ENCODE measurements at places on chromosomes 11 and 22.

DNA sequence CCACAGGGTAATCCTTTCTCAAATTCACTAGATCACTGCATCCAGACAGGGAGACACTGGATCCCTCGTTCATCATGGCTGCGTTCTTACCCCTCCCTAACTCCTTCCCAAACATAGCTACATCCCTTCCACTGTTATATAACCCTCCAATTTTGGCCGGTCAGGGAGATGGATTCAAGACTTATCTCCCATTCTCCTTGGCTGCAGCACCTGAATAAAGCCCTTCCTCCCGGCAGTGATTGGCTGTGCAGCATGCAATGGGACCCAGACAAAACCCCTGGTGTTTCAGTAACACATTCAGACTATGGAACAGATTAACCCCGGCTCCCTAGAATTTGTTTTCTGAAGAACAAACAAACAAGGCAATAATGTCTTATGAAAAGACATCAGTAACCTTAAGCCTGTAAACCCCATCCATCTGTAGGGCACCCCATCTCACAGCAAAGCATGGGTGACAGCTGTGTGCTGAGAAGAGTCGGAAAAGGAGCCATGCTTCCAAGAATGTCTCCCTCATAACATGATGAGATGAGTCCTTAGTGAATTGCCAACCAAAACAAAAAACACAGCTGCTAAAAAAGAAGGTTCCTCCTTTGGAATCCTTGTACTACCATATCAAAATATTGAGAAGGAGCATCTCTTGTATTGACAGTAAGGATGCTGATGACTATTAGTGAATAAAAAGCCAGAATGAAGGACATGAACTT lies 5.0 kb downstream of the MIF start:
- no peak for DNase-seq

- no peak for DNase-seq
Measured at GRCh38 chr11:69904161-69904973, 85.2 kb upstream of the FGF3 start.

- peak; percentile 26 for DNase-seq
Measured at GRCh38 chr22:19844377-19845053, 10.2 kb downstream of the GNB1L start.

DNA sequence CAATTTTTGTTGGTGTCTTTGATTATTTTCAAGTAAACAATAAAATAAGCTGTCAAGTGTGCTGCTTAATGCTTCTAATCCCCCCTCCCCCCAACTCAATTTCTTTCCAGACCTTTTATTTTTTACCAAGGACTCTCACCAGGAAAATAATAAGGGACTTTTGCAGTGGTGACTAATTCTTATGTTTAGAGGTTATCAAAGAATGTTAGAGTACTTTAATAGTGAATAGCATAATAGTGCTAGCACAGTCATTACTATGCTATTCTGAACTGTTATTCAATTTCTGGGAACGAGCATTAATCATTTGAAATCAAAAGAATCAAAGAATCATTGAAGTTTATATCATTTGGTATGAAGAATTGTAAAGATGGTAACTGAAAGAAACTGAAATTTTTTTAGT lies 251.4 kb downstream of the DDX10 start:
- DNase-seq: no peak

- DNase-seq: no peak
Measured at GRCh38 chr22:45642986-45643385, 28.6 kb upstream of the ATXN10 start.

- DNase-seq: no peak
Measured at GRCh38 chr11:132982772-132983640, 549.3 kb downstream of the OPCML start.

- no peak for DNase-seq
Measured at GRCh38 chr11:10844796-10845195, 13.1 kb downstream of the ZBED5 start.

GRCh38 chr11:9804419-9804902 lies 140.6 kb downstream of the SWAP70 start:
- DNase-seq: no peak

DNA sequence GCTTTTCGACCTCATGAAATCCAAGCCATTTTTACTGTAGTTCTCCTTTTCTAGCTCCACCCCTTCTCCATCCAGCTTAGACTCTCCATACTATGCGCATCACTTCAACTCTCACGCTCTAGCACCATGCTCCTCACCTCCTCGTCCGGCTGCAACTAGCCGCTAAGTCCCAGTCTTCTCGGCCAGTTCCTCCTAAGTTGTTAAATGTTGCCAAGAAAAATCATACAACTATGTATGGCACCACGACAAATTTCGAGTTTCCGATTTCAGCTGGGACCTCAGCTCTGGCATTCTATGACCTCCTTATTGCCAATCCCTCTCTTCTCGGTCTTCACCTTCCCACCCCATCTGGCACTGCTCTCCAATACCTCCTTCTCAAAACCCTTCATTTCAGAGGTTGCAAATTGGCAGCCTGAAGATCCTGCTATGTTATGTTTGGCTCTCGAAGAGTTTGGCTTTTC lies 1.0 kb downstream of the ZNF70 start:
- no peak for DNase-seq

DNA sequence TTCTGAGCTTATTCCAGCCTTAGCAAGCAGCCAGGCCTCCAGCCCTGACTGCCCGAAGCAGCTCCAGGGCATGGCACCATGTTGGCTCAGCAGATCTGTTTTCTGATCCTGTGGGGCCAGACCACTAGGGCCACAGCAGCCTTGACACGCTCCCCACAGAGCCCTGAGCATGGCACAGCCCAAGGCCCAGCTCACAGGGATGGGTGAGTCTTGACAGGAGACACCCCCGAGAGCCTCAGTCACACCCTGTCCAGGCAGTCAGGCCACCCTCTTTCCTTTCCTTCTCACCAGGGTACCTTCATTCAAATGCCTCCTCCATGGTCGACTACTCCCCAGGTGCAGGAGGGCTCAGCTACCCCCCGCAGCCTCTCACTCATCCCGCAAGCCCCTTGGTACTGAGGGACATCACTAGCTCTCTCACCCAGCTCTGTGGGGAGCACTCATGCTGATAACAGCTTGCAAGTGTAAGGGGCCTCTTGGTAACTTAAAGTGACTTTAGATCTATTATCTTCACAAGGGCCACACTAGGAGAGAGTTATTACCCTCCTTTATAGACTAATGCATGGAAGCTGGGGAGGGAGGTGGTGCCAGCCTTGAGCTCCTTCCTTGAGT lies 3.9 kb upstream of the CDC42BPG start:
- no peak for DNase-seq

DNA sequence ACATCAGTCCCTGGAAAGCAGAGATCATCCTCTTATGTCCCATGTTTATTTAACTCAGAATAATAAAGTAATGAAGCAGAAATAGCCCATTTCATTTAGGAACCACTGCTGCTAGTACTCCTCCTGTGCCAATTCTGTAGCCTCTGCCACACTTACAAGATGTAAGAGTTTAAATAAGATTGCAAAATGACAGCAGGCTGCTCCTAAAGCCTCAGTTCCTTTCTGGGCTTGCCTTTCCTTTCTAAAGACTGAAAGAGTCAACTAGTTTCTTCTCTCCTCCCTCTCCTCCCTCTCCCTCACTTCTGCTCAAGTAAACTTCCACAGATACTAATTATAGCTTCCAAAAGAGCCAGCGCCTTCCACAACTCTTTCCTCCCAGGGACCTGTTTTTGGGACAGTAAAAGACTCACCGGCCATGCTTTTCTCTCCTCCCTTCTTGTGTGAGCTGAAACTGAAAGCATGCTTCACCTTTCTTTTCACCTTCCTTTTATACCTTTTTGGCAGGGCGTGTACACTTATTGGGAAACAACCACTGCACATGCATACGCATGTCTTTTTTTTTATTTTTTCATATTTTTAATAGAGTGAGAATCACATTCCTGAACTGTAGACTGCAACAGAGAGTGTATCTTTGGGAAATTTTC lies 26.1 kb upstream of the CARD16 start:
- DNase-seq: no peak

DNA sequence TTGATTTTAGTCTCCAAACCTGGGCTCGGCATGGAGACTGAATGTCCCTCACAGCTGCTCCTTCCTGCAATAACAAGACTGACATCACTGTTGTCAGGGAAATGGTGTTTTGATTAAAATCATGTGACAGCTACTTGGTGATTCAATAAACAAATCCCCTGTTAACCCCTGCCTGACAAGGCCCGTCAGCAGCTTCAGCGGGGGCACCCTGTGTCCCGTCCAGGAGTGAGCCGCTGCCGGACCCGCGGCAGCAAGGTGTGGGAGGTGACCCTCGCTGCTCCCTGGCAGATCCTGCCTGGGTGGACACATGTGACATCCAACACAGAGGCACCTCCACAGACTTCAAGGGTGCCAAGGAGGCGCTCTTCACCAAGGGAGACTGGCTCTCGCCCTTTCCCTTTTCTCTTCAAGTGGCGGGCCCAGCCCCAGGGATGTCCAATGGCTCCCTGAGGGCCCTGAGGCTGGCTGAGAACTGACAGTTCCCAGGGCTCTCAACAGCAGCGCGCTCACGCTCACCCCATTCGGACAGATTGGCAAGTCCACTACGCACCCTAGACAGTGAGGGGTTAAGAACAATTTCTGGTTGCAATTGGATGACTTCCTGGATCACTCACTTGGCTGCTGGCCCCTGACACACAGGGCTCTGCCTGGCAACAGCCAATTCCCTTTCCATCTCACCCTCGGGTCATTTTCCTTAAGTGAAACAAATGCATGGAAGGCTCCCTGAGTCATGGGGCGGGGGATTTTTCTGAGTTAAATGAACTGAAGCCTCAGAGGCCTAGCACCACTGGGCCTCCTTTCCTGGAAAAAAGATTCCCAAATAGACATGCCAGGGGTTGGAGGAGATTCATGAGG lies 30.7 kb downstream of the PPP2R1B start:
- peak; percentile 100 for DNase-seq

- DNase-seq: no peak
Measured at GRCh38 chr11:110367571-110367970, 62.2 kb upstream of the FDX1 start.

GRCh38 chr11:117191680-117192400 lies 7.3 kb upstream of the TAGLN start:
- no peak for DNase-seq

GRCh38 chr22:38504731-38505540 lies 1.2 kb downstream of the DDX17 start:
- no peak for DNase-seq

DNA sequence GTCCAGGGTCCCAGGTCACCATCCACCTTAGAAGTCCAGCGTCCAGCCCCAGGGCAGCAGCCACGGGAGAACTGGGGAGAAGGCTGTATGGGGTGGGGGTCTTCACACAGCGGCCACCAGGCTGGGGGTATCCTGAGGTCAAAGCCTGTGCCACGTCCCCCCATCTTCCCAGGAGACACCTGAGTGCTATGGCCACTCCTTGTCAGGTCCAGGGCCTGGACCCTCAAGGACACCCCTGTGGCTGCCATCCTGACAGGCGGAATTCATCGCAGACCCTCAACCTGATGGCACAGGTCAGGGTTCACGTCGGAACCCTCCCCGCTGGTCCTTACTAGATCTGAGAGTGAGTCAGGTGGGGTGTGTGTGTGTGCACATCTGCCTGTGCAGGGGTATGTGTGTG lies 18.6 kb downstream of the BRSK2 start:
- no peak for DNase-seq

DNA sequence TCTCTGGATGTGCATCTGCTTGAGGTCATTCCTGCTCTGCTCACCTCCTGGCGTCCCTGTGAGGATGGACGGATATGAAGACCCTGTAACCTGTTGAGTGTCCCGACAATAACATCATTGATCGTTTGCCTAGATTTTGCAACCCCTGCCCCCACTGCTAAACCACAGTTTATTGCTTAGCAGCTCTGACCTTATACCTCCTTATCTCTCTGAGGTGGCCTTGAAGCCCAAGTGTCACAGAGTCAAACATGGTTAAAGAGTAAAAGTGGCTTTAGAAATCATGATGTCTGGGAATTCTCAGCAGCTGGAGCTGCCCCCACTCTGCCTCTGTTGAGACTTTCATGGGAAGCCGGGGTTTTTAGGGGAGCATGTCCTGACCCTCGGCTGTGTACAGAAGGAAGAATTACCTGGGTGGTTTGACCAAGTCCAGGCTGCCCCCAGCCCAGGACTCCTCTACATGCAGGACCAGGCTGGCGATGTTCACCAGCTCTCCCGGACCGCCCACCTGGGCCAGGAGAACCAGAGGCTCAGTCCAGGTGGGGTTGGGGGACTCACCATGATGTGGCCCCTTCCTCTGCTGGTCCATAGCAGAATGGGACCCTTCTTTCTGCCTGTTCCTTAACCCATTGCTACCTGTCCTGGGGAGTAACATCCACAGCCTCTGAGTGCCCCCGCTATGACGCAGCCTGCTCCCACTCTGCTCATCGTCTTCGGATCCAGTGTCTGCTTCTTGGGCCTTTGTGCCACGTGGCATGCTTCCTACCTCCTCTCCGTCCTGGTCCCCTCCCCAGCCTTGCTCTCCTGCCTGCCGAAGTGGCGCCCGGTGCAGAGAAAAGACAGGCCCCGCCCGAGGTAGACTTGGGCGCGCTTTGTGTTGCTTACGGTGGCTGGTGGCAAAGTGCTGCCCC lies 33.4 kb upstream of the FTH1 start:
- DNase-seq: no peak

DNA sequence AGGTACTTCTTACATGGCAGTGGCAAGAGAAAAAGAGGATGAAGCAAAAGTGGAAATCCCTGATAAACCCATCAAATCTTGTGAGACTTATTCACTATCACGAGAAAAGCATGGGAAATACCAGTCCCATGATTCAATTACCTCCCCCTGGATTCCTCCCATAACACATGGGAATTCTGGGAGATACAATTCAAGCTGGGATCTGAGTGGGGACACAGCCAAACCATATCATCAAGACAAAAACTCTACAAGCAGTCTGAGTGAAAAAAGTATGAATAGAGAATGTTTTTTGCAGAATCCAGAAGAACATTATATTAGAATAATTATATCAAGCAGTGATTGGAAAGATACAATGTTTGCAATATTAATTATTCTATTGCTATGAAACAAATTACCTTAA lies 893.7 kb downstream of the FAM181B start:
- DNase-seq: no peak

- no peak for DNase-seq
Measured at GRCh38 chr11:71397331-71397860, 50.8 kb downstream of the DHCR7 start.

- no peak for DNase-seq
Measured at GRCh38 chr11:34620820-34621792, at the start of gene EHF. Gene EHF (plus strand): TSS chr11:34621093. CDS start chr11:34642631, 21,538 bp downstream.

DNA sequence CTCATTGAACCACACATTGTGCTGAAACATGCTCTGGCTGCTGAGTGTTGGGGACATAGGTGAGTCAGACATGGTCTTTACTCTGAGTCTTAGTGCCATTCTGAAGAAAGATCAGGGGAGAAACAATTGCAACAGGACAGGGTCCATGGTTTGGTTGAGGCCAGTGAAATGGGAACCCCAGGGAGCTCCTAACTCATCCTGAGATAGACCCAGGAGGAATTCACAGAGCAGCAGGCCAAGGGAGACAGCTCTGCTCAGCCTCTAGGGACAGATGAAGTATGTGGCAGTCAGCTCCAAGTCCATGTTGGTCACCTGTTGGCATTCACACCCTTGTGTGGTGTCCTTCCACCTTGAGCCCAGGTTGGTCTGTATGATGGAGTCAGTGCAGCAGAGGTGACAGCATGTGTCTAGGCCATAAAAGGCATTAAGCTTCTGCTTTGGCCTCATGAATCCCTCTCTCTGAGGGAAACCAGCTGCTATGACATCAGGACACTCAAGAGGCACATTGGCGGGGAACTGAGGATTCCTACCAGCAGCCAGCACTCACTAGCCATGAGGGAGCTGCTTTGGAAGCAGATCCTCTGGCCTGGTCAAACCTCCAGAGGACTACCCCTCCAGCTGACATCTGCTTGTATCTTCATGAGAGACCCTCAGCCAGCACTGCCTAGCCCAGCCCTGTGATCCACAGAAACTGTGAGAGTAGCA lies 50.3 kb upstream of the MYEOV start:
- DNase-seq: no peak

All from stromal cell of bone marrow (primary cell).